IMR-90 (cell line): ENCODE measurements at places on chromosomes 3 and 15. TPM values are rescaled to one million over a fixed set of nuclear protein-coding genes. Genes with fewer than 3 reads are reported as not detected.

Gene NANOGP8
- total RNA-seq: not detected in 2 replicates

Gene WDR49
- not detected in 2 replicates for total RNA-seq

DNA sequence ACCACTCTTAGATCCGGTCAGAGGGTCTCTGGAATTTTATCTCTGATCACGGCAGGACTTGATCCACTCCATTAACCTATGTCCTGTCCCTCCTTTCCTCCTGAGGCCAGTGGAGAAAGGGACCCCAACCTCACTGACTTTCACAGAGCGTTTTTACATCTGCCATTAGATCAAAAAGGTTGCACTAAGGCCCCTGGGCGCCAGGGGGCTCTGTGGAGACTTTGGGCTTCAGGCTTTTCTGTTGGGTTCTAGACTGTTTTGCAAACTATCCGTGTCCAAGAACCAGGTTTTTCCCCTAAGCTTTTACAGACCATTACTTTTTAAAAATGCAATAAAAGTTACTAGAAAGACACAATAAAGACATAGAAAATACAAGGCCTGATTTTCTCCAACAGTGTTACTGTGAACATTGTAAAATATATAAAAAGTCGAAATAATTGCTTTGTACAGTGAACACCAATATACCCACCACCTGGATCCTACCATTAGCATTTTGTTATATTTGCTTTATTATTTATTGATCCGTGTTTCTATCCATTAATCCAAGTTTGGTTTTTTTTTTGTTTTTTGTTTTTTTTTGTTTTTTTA lies 159.7 kb downstream of the POLR2M start:
- peak; percentile 15 for DNase-seq

DNA sequence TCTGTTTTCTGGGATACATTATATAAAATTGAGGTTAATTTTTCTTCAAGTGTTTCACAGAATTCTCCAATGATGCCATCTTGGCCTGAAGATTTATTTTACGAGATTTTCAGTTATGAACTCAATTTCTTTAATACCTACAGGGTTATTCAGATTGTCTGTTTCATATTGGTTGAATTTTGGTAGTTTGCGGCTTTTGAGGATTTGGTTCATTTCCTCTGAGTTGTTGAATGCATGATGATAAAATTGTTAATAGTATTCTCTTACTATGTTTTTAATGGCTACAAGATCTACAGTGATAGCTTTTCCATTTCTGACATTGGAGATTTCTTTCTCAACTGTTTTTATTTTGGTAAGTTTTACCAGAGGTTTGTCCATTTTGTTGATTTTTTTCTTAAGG lies 63.9 kb upstream of the PTPRG start:
- no peak for DNase-seq

GRCh38 chr3:128970740-128971047 lies 23.2 kb downstream of the CFAP92 start:
- no peak for DNase-seq
